ENCODE measurements at places on chromosomes 12 and 14.

- DNase-seq: no peak
These were observed 117.6 kb upstream of the TMCC3 start for GRCh38 chr12:94767956-94768355.

- DNase-seq: no peak
These were observed 28.9 kb upstream of the PAPLN start for GRCh38 chr14:73208390-73208789.

DNA sequence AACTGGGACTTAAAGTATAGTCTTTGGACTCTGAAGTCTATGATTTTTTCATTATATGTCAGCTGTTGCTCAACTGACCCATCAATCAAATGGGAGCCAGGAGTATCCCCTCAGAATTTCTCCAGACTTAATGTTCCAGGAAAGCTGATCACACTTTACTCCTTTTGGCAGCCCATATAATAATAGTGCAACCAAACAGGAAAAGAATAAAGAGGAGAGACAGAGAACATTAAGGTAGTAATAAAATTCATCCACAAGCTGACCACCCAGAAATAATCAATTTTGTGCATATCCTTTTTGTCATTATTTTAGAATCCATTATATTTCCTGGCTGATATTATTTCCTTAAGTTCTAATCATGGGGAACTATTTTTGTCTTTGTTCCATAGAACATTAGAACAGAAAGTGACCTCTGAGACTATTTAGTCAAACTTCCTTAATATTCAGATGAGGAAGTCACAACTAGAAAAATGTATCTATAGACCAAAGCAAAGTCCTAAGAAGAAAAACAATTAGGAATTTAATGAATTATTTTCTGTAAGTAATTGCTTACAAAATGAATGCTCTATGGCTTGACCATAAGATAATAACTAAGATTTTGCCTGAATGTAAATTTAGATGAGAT lies 238.1 kb upstream of the SEL1L start:
- no peak for DNase-seq

DNA sequence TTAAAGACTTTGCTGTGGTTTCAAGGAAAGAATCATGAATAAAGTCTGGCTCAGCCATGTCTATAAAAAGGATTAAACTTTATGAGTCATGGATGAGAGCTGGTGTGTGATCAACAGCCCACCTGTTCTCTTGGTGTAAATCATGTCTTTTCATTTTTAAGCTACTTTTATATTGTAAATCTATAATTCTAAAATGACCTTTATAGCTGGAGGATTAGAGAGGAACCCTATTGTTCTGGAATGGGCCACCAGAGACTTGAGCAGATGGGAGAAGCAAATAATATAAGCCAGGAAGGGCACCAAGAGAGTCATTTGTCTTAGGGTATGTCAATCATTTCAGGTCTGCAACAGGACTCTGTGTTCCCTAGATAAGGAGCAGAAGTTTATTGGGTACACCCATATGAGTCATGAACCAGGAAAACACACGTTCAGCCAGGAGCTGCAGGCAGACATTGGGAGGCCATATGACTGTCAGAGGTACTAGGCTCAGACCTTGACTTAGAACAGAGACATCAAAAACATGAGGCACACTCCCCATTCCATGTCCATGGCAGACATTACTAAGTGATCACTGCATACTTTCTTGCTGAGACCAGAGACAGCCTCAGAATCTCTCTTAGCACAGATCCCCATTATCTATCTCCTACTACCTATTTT lies 49.3 kb downstream of the NDUFA12 start:
- no peak for DNase-seq

- DNase-seq: no peak
These were observed 120.5 kb downstream of the KCNMB4 start for GRCh38 chr12:70486588-70486987.
